ENCODE measurements at places on chromosomes 5 and 9.

DNA sequence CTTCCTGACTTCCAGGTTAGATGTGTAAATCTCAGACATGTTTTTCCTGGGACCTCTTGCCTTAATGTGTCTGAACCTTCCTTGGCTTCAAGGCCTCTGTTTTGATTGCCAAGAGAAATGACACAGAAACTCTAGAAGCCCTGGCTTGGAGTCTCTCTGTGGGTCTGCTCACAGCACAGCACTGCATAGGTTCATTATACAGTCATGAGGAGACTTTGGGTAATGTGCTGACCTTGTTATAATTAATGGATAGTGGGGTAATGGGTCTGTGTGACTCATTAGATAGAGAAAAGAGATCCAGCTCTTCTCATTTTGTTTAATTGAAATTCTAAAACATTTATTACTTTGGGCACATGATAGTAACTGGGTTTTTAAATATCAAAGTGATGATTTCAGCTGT lies 175.8 kb upstream of the GLRA1 start:
- DNase-seq = no peak

DNA sequence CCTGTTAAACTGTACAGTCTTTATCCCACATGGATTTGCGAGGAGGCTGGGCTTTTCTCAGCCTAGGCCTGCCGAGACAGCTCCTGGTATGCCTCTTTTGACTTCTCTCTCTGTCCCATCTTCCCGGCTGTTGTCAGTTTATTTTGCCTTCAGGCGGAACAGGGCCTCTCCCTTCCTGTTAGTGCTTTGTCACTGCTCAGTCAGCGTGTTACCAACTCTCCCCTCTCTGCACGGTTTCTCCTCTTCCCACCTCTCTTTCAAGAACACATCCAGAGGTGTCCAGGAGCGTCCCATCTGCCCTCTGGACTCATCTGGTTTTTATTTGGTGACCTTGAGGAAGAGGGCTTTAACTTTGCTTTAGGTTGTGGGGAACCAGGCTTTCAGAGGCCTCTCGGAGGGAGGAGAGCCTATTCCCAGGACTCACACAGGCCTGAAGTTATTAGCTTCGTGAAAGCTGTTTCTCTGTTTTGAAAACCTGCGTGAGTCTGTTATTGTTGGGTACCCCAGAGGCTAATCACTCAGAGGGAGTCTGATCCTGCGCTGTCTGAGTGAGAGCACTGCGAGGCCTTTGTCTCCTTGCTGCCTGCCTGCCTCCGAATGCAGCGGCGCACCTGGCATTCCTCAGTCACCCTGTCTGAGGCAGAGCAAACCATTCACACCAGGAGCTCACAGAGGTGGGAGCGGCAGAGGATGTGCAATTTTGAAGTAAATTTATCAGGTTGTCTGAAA lies 234.4 kb upstream of the MPDZ start:
- DNase-seq = no peak

- DNase-seq = peak; percentile 12
These were observed 309.1 kb downstream of the ADAMTS6 start for GRCh38 chr5:65172486-65173129.

GRCh38 chr9:114769624-114770023 lies 36.2 kb downstream of the TNFSF15 start:
- no peak for DNase-seq

GRCh38 chr9:38680837-38681445 lies 39.0 kb downstream of the FAM240B start:
- no peak for DNase-seq

DNA sequence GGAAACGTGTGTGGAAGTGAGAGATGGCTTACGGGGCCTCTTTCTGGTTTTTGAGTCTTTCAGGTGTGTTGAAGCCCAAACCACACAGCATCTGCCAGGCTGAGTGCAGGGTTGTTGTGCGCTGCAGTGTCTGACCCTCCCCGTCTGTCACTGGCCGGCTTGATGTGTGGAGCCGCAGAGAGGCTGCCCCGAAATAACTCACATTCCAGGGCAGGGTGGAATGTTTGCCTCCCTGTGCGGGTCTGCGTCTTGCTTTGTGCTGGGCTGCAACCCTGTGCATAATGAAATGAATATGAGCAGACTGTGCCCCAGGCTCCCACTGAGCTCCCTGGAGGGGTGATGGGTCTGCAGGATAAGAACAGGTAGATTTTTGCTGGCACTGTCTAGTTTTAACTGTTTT lies 9.9 kb upstream of the PLEKHG4B start:
- DNase-seq = no peak
